ENCODE measurements at places on chromosomes 4 and X. TPM values are rescaled to one million over a fixed set of nuclear protein-coding genes. Genes with fewer than 3 reads are reported as not detected.

Gene AKAP4
- not detected for total RNA-seq

Gene GAGE12E
- total RNA-seq = not detected

Gene LAGE3
- total RNA-seq = 23.0 TPM

Gene FDCSP
- total RNA-seq = not detected

Gene SPP1
- total RNA-seq = 112 TPM

Gene GABRG1
- total RNA-seq = not detected

Gene TMEM154
- total RNA-seq = 11.8 TPM

Gene PCDH11X
- total RNA-seq = not detected

Gene WDFY3
- total RNA-seq = 23.6 TPM

Gene TCP11X2
- not detected for total RNA-seq

Gene SHOX
- total RNA-seq = not detected

Gene LRRC66
- total RNA-seq = 0.07 TPM

Gene UGT2B10
- not detected for total RNA-seq

Gene UGT2B11
- not detected for total RNA-seq

Gene IL2RG
- total RNA-seq = not detected

Gene PRSS12
- total RNA-seq = 1.0 TPM

Gene GYPE
- total RNA-seq = 0.35 TPM

Gene TREX2
- not detected for total RNA-seq

Gene CXCL11
- total RNA-seq = 0.06 TPM

Gene TIGD4
- 0.12 TPM for total RNA-seq

Gene RNF128
- 1.2 TPM for total RNA-seq

Gene CORIN
- total RNA-seq = 0.12 TPM

Gene PPBP
- not detected for total RNA-seq

Gene AFP
- 0.22 TPM for total RNA-seq

Gene ENPEP
- total RNA-seq = 6.0 TPM

Gene SLC49A3
- 2.9 TPM for total RNA-seq

Gene F8
- total RNA-seq = 0.22 TPM

Gene HTN3
- total RNA-seq = not detected

Measured in epithelial cell of proximal tubule (primary cell).